IMR-90 (cell line): ENCODE measurements at places on chromosomes 1 and 21. TPM values are rescaled to one million over a fixed set of nuclear protein-coding genes. Genes with fewer than 3 reads are reported as not detected.

GRCh38 chr1:215600258-215600792, 33.2 kb downstream of the KCTD3 start:
- no peak for DNase-seq

GJB4 gene
- not detected in 2 replicates for total RNA-seq

GRCh38 chr1:55213151-55213884, 1.8 kb downstream of the USP24 start:
- no peak for DNase-seq

TRIM58 gene
- total RNA-seq: 0.54 and 1.1 TPM in 2 replicates

DNALI1 gene
- 8.1 and 9.1 TPM in 2 replicates for total RNA-seq

DNA sequence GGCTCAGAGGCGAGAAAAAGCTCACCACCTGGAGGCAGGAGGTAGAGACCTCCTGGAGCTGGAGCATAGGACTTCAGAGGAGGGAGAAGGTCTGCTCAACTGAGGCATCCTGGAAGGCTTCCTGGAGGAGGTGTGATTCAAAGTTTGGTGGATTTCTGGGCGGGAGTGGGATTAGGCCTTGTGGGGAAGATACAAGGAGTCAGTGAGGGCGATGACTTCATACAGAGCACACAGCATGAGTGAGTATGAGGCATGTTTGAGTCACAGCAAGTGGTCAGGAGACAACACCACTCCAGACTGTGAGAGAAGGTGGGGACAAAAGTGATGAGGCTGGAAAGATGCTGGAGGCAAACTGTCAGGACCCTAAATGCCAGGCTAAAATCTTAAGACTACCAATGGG, 77.6 kb downstream of the MATN1 start:
- DNase-seq: peak; percentile 57

DNA sequence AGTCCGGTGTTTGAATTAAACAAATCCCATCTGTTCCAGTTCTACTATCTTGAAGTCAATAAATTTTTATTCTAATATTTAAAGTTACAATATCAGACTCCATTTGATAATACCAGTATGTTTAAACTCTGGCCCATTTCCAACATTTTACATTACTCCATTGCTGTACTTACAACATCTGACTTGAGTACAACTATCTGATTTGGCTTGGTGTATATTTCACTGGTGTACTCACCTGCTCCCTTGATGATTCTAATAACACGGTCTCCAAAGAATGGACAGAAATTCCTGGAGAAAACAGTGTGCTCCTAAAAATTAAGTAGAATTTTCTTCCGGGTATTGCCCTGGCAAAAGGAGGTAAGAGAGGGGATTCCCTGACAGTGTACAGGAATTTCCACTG, 680.5 kb upstream of the ADAMTS5 start:
- no peak for DNase-seq

KCNA3 gene
- total RNA-seq: under 0.01 TPM in 2 replicates

DNA sequence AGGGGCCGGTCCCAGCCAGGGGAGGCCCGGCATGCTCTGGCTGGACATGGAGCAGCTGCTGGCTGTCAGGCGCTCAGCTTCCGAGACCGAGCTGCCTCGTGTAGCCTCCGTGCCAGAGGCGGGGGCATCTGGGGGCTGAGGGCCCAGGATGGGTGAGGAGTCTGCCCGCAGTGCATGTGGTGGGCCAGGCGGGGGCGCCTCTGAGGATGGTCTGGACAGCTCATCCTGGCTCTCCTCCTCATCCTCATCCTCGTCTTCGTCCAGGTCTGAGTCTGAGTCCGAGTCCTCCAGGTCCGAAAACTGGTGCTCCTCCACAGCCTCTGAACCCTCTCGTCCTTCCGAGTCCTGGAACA, 28.9 kb upstream of the EDN2 start:
- no peak for DNase-seq

NUDT4B gene
- 19.9 and 28.6 TPM in 2 replicates for total RNA-seq

GRCh38 chr1:214330222-214330621, 49.3 kb downstream of the SMYD2 start:
- no peak for DNase-seq

CSF3R gene
- not detected in 2 replicates for total RNA-seq

DENND2C gene
- 2.2 and 3.1 TPM in 2 replicates for total RNA-seq

DNA sequence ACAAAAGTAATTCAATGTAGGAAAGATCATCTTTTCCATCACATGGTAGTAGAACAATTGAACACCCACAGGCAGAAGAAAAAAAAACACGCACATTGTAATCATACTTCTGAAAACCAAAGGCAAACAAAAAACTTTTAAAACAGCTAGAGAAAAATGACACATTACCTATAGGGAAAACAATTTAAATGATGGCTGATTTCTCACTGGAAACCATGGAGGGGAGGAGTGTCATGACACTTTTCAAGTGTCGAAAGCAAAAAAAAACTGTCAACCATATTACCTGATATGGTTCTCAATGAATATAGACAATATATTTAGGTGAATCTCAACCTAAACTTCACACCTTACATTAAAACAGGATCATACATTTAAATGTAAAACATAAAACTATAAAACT, 776 bp upstream of the SLAMF7 start:
- DNase-seq: no peak

SERTAD4 gene
- under 0.01 TPM in 2 replicates for total RNA-seq

AJAP1 gene
- under 0.01 TPM in 2 replicates for total RNA-seq

GRCh38 chr1:162083273-162083672, 13.8 kb downstream of the NOS1AP start:
- DNase-seq: no peak

- no peak for DNase-seq
These were observed 358.9 kb downstream of the DISC1 start for GRCh38 chr1:231985296-231986023.

- no peak for DNase-seq
These were observed 14.5 kb downstream of the SORT1 start for GRCh38 chr1:109383087-109383779.

FCRL3 gene
- total RNA-seq: not detected in 2 replicates

GRCh38 chr1:119554183-119554582, 47.2 kb downstream of the HSD3B1 start:
- DNase-seq: peak; percentile 82

PCSK9 gene
- total RNA-seq: under 0.01 TPM in 2 replicates

DNA sequence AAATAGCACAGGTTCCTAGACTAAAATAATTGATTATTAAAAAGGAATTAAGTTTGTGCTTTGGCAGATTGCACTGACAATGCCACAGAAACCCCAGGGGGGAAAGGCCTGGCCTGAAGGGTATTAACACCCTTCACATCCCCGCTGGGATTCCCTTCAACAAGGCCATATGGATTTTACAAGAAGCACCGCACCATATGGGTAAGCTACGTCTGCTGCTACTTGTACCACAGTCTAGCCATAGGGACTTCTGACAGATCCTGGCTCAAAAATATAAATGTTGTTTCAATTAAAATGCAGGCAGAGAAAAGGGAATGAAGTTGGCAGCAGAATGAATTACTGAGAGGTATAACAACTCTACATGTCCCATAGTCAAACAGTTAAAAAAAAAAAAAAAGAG, 101.0 kb downstream of the DENND1B start:
- no peak for DNase-seq

DNA sequence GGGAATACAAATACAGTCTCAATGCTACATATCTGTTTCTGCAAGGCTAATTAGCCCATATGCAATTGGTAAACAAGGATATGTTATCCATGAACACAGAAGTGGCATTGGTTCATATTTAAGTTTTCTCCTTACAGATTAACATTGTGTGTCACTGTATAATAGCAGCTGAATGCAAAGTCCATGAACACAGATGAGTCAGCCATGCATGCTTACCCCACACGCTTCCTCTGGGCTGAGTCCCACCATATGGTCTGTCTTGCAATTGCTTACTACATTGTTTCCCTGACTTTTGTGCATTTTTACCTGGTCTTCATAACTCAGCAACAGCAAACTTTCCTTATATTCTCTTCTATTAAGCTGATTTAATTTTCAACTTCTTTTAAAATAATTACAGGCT, 41.5 kb upstream of the TSNAX start:
- peak; percentile 81 for DNase-seq

ADCY10 gene
- under 0.01 TPM in 2 replicates for total RNA-seq

DNA sequence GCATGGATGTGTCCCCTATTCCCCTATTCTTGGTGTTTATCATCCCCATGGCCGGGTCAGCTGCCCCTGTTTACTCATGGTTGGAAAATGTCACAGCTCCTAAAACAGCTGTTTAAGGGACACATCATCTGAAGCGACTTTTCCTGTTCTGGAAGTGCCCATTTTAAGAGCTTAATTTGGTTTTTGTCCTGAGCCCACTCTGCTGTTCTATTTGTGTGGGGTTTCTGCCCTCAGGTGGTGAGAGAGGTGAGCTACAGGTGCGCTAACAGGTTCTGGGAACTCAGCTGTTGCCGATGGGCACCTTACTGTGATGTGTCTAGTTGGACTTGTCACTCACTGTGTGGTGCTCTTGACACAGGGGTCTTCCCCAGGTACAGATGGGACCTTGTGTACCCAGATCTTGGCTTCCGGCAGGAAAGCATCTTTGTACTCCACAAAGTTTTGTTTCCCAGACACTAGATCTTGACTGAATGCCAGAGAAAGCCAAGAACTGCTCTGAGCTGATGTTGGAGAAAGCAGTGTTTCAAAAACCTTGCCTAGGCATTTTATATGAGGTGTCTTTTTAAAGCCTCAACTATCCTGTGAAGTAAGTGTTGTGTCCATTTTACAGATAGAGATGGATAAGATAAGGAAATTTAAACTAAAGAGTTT, 59.0 kb upstream of the CD1D start:
- peak; percentile 46 for DNase-seq

DNA sequence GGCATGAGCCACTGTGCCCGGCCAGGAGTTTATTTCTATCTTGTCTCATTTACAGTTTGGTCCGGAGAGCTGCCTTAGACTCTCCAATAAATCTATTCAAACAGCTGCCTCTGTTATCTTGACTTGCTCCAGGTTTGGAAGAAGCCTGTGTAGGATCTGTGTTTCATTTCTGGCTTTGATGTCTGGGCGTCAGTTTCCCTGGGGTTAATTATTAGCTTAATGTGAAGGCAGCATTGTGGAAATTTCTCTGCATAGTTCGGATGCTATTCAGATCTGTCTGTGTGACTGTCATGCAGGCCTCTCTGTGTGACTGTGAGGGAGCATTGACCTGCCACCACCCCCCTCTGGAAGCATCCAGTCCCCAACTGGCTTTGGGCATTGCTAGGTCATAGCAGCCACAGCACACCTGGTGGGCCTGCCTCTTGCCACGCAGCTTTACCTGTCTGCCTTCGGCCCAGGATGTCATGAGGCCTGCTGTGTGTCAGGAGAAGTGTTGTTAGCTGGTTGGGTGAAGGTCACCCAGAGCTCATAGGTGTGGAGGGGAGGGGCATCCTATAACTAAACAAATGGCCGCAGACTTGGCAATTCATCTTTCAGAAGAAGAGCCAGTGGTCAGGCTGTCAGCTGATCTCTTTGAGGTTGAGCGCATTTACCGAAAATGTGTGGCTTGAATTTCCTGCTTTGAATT, 9.8 kb downstream of the IFNGR2 start:
- no peak for DNase-seq
